ENCODE measurements at places on chromosomes 1 and 21.

- DNase-seq, result no peak
These were observed 84.3 kb upstream of the VAV3 start for GRCh38 chr1:108049178-108049819.

DNA sequence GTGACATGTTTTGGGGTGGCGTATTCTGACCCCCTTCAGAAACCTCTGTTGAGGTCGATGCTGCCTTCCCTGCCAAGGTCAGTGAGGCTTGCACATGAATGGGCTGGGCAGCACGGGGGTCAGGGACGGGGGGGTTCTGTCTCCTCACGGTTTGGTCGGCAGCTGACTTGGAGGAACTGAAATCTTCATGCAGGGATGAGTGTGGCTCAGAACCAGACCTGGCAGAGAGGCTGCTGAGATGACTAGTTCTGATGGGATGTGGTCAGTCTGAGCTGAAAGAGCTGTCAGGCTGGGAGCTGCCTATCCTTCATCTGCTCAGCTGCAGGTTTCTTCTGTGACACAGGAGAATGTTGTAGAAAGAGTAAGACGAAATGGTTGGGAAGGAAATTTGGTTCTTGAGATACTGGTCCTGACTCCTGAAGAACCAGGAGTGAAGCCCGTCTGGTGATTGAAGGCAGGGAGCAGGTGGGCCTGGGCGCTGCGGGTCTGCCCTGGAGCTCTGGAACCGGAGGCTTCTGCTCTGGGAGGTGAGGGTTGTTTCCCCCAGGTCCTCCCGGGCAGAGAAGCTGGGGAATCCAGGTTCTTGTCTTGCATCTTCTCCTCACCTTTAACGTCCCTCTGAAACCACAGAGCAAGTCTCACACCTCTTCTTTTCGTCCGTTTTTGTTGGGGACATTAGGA, 3.3 kb downstream of the SLX9 start:
- no peak for DNase-seq

DNA sequence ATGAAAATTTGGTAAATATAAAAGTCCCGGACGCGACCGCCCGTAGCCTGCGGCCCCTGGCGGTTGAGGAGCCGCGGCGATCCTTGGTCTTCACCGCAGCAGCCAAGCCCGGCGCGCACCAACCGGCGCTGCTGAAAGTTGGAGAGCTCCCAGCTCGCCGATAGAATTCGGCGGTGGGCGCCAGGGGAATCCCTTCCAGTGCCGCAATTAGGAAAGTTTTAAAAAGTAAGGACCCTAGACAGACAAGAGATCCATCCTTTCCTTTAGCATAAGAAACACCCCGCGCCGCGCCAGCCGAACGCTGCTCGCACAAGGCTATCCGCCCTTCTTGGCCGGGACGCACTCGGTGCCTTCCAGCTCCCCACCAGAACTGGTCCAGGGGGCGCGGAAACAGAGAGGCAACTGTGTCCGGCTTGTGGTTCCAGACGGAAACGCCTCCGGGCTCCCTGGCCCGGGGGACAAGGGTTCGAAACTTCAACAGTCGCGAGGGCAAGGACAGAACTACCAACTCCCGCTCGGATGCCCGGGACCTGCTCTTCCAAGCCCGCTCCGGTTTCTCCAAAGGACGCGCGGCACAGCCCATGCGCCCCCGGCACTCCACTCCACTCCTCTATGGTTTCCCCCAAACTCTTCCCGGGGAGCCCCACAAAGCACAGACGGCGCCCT, 1.7 kb downstream of the FAM78B start:
- peak; percentile 26 for DNase-seq

DNA sequence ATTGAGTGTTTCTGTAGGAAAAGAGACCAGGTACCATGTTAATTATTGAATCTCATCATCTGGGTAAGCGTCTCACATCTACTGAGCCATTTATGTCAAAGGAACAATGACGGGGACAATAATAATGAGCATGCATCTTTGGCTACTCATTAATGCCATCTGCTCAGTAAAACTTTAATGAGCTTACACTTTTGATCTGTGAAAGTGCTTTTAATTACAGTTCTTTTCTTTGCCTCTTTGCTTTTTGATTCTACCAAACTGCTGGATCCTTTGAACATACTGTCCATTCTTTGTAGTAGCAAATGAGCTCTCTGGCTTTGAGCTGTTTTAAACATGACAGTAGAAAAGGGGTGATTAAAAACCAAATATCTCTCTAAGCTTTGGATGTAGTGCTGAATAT, 181.2 kb upstream of the IVNS1ABP start:
- no peak for DNase-seq
